ENCODE measurements at places on chromosomes 2 and 18. TPM values are rescaled to one million over a fixed set of nuclear protein-coding genes. Genes with fewer than 3 reads are reported as not detected.

The LDAH gene
- total RNA-seq, result 15.4 TPM

The SLC4A3 gene
- 2.0 TPM for total RNA-seq

The TUBA4A gene
- total RNA-seq, result 314 TPM

The INO80B gene
- 47.5 TPM for total RNA-seq

The SOWAHC gene
- 11.8 TPM for total RNA-seq

The CYP27C1 gene
- 2.7 TPM for total RNA-seq

The C2orf15 gene
- 0.64 TPM for total RNA-seq

The IRS1 gene
- total RNA-seq, result 15.2 TPM

The LYG2 gene
- total RNA-seq, result not detected

The XPO1 gene
- total RNA-seq, result 134 TPM

The STEAP3 gene
- 62.4 TPM for total RNA-seq

The DAW1 gene
- 2.4 TPM for total RNA-seq

The MYOM1 gene
- 0.19 TPM for total RNA-seq

The SCN2A gene
- not detected for total RNA-seq

The IGFBP2 gene
- 93.5 TPM for total RNA-seq

The AFF3 gene
- not detected for total RNA-seq

The PPP4R3B gene
- 27.1 TPM for total RNA-seq

The VIL1 gene
- 0.24 TPM for total RNA-seq

The ECEL1 gene
- total RNA-seq, result 0.16 TPM

The MC4R gene
- not detected for total RNA-seq

The VWA3B gene
- total RNA-seq, result not detected

The BMP10 gene
- total RNA-seq, result not detected

The STPG4 gene
- not detected for total RNA-seq

The PRSS56 gene
- 0.11 TPM for total RNA-seq

All from A549 treated with GW870086 at 1 μM for 4 hours (cell line).